ENCODE measurements at places on chromosomes 5 and 9. TPM values are rescaled to one million over a fixed set of nuclear protein-coding genes. Genes with fewer than 3 reads are reported as not detected.
A peak's percentile ranks its signal among the peaks of the same experiment; 100 is the strongest.

GRCh38 chr9:131013771-131014676 lies 5.0 kb downstream of the LAMC3 start:
- peak; percentile 60 for DNase-seq

Gene IFNE
- not detected for total RNA-seq

Gene PCDHGC5
- 5.2 TPM for total RNA-seq

Gene GGTA1
- total RNA-seq: 1.8 TPM

GRCh38 chr9:129674229-129674628 lies 8.8 kb downstream of the PRRX2 start:
- no peak for DNase-seq

DNA sequence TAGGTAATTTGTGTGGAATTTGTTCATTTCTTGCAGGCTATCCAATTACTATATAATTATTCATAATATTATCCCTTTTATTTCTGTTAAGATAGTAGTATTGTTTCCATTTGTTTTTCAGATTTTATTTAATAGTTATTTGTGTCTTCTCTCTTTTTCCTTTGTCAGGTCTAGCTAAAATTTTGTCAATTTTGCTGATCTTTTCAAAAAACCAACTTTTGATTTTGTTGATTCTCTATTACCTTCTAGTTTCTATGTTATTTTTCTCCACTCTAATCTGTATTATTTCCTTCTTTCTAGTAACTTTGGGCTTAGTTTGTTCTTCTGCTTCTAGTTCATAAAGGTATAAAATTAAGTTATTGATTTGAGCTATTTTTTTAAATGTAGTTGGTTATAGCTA lies 76.3 kb downstream of the OSTF1 start:
- DNase-seq: no peak

DNA sequence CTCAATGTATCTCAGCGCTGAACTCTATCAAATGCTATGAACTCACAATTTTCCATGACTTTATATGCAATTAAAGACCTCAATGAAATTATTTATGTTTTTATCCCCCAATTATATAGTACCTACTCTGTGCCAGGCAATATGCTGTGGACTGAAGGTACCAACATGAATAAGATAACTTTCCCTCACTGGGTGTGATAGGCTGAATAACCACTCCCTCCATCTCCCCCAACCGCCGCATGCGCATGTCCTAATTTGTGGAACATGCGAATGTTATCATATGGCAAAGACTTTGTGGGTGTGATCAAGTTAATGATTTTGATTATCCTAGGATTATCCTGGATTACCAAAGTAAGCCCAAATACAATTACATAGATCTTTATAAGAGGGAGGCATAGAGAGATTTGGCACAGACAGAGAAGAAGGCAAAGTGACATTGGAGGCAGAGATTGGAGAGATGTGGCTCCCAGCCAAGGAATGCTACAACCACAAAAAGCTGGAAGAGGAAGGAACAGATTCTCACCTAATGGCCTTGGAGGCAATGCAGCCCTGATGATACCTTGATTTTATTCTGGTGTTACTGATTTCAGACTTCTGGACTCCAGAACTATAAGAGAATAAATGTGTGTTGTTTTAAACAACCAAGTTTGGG lies 149.1 kb upstream of the VCAN start:
- no peak for DNase-seq

- DNase-seq: no peak
Observed at GRCh38 chr5:163445345-163445744, 8.0 kb downstream of the CCNG1 start.

Gene HSD17B3
- 0.57 TPM for total RNA-seq

DNA sequence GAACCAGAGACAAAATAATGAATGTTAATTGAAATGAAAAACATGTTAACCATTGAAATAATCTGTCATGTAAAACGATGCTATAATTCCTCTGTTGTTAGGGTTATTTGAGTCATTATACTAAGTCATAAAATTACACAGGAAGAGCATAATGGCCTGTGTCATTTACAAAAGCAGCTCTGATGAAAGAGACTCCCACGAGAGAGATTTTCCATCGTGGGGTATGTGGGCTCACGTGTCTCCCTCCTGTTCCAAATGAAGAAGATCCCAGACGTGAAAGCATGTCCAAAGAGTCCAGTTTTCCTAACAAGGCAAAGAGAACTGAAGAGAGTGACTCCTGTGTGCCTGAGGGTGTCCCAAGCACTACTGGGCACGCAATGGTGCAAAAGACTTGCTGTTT lies 379.8 kb downstream of the SPOCK1 start:
- no peak for DNase-seq

Gene RANBP3L
- total RNA-seq: 1.0 TPM

DNA sequence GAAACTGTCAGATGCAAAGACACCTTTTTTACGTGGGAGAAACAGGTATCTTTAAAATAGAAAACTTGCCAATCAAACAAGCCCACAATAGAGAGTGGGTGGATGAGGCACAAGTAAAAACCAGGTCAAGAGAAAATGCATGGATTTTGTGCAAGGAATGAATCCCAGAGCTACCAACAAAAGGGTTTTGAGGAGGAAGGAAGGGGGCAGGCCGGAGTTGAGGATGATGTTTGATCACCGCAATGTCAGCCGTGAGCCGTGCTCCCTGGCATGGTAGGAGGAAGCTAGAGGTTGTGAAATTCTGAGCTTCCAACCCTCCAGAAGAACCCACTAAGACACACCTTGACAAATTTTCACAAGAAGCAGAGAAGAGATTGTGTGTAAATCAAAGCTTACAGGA lies 53.2 kb downstream of the HRH2 start:
- DNase-seq: no peak

Gene SLC6A18
- total RNA-seq: not detected

GRCh38 chr5:73901043-73901442 lies 275.0 kb downstream of the ARHGEF28 start:
- peak; percentile 74 for DNase-seq

Gene MYOT
- total RNA-seq: 4.4 TPM

Gene MEF2C
- total RNA-seq: 163 TPM

- DNase-seq: peak; percentile 77
Observed at GRCh38 chr5:160959804-160960203, 107.8 kb upstream of the ATP10B start.

GRCh38 chr5:36277521-36278176 lies 24.1 kb downstream of the RANBP3L start:
- no peak for DNase-seq

DNA sequence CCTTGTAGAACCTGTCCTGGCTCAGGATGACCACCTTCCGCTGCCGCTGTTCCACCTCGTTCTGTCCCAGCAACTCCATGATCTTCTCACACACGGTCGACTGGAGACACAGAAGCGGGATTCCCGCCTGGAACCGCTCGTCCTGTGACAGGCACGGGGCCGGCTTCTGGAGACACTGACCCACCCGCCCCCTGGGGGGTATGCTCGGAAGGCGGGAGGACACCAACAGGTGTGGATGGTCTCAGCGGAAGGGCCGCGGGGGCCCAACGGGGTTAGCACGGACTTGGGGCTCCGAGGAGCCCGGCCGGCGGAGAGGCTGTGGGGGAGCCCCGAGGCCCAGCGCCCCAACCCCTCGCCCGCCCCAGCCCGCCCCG lies 530 bp downstream of the UCK1 start:
- peak; percentile 47 for DNase-seq

DNA sequence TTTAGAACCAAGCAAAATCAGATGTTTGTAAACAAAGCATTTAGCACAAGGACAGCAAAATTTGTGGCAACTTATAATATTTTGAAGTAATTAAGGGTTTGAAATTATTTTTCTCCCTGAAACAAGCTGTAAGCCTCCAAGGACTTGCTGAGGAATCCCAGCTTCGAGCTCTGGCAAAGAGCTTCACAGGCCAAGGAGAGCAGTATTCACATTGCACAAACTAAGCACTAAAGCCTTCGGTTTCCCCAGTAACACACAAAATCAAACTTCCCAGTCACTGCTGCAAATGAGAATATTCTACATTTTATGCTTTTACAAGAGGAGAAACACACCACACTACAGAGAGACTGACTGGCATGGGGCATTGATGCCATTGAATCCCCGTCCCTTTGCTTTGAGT lies 101.9 kb downstream of the WDR41 start:
- DNase-seq: no peak

- DNase-seq: no peak
Observed at GRCh38 chr9:76438841-76439588, 20.0 kb upstream of the GCNT1 start.

Gene CDC20B
- not detected for total RNA-seq

DNA sequence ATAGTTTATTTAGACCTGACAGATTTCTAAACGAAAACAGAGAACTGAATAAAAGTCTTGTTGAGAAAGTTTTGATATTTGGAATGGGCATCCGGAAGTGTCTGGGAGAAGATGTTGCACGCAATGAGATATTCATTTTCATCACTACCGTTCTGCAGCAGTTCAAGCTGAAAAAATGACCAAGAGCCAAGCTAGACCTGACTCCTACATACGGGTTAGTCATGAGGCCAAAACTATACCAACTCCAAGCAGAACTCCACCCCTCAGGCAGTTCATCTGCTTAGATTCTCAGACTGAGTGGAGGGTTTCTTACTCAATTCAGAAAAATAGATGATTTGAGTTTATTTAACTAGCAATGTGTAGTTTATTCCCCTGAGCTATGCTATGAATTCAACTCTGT lies 95.4 kb upstream of the ANXA1 start:
- DNase-seq: no peak

Gene OR1L1
- total RNA-seq: not detected

GRCh38 chr5:175443514-175444059 lies 395 bp downstream of the DRD1 start:
- no peak for DNase-seq

Gene RBM18
- total RNA-seq: 9.4 TPM

Gene OBP2A
- total RNA-seq: not detected

DNA sequence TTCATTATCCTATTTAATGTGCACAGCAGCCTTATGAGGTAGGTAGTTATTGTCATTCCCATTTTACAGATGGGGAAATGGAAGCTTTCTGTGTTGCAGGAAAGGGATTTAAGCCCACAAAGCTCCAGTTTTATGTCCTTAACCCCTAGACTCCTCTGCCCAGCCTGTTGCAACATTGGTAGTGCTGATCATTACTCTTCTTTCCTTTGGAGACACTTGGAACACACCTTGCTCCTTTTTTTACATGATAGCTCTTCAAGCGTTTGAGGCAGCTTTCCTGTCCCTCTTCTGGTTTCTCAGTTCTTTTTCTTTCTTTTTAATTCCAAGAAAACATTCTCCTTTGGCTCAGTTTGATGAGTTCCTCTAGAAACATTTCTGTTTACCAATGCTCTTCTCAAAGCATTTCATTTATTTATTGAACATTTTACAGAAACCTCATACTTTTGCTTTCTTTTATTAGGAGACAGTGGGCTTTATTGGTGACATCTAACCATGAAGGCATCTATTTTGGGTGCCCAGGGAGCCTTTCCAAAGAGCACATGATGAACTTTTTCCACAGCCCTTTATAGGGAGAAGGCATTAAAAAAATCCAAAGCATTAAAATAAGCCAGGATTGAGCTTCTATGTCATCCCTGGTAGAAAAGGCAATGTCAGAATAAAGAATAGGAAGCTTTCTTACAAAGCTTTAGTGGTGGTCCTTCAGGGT lies 218.0 kb downstream of the TMEM38B start:
- DNase-seq: no peak

DNA sequence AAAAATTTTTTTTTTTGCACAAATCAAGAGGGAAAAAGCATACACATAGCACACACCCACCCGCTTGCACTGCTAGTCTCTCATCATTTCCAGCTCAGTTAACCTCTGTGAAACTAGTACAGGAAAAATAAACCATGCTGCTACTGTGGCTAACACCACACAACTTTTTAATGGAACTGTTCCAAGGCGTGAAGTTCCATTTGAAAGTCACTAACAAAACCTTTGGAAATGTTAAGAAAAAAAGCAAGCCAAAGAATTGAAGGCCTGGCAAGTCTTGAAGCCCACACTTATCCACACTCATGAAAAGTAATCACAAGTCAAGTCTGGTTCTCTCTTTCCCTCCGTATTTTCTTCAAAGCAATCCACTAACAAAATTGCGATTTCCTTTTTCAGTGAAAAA lies 116.3 kb downstream of the FANCC start:
- DNase-seq: no peak

GRCh38 chr9:111527347-111527746 lies 2.4 kb downstream of the ZNF483 start:
- DNase-seq: no peak

Gene ADAMTS16
- not detected for total RNA-seq

DNA sequence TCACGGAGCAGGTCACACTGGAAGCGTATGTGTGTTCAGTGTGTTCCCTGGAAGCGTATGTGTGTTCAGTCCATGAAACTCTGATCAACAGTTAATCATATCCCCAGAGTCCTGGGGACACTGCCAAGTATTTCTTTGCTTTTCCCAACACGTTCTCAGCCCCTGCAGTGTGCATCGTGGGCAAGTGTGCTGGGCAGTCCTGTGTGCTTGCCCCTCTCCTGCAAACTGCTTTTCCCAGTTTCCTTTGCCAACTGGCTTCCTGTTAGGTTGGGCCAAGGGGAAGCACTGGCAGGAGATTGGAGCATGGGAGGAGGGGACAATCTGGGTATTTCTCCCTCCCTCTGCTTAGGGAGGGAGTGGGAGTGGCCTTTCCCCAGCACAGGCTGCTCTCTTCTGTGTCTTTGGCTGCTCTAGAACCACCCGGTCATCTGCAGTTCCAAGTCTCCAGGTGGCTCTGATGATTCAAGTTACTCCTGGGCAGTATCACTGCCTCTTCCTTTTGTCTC lies 36.8 kb upstream of the NEK6 start:
- no peak for DNase-seq
